Renal cortical epithelial cell (primary cell): ENCODE measurements at places on chromosomes 1 and 21. TPM values are rescaled to one million over a fixed set of nuclear protein-coding genes. Genes with fewer than 3 reads are reported as not detected.
A peak's percentile ranks its signal among the peaks of the same experiment; 100 is the strongest.

The ANKRD35 gene
- 0.10 TPM in 1 of 2 replicates, not detected in the other for total RNA-seq

The C1orf53 gene
- total RNA-seq, result 3.6 and 6.2 TPM in 2 replicates

The ECM1 gene
- total RNA-seq, result 0.35 and 0.60 TPM in 2 replicates

The HLX gene
- 0.35 and 2.0 TPM in 2 replicates for total RNA-seq

The SFN gene
- total RNA-seq, result 21.6 and 97.9 TPM in 2 replicates

DNA sequence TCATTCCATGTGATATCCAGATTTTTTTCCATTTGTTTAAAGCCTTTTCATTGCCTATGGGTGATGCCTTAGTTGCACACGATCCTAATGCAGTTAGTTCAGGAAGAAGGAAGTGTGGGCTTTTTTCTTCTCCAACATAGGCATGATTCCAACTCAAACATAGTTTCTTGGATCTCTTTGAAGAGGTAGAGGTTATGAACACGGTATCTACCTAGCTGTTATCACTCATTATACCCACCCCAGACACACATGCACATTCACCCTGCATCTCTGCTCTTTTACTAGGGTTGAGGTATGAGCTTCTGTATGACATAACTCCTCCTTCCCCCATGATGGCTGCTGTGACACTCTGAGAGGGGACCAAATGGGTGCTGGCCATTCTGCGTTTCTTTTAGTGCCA lies 122.1 kb upstream of the ZNF648 start:
- no peak for DNase-seq

DNA sequence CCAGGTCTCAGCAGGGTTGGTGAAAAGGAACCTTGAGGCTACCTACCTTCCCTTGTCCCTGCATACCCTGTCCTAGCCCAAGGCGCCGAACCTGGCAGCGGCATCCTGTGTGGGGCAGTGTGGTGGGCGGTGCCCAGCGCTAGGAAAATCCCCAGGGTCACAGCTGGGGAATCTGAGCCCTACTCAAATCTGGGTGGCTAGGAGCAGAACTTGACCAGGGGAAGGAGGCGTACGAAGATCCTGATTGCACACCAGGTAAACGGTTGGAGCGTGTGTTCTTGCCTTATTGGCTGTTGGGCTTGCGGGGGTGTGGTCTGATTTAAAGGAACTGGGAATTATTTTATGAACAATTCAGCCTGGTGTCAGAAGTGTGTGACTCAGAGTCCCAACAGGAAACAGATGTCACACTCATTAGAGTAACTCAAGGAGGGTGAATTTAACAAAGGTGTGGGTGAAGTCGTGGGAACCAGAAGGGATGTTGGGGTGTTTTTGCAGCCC lies 118.6 kb downstream of the LRIG2 start:
- DNase-seq, result peak; percentile 55

DNA sequence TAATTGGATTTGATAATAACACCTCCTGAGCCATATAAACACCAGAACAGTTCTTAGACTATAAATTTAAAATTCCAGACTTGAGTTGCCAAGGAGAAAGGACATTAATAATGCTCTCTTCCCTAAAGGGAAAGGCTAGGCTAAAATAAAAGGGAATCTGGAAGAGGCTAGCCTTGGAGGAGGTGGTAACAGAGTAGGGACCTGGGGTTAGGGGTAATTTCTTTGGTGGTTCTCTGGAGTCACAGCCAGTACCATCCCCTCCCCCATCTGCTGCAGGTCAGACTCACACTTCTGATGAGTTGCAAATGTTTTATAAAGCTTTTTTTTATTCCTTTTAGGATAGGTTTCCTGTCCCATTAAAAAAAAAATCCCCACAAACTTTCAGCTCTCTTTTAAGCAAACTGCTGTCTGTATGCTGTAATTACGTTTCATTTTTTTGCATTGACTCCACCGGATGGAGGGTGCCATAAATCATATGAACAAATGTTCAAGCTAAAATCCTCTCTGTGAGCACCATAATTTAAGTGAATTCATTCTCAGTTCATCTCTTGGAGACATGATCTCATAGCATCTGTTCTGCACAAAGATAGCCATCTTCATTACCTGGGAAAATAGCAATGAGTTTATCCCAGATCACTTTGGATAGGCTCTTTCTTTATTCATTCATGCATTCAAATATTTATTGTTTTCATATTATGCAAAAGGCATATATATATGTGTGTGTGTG lies 379.6 kb downstream of the TTLL7 start:
- DNase-seq, result no peak

DNA sequence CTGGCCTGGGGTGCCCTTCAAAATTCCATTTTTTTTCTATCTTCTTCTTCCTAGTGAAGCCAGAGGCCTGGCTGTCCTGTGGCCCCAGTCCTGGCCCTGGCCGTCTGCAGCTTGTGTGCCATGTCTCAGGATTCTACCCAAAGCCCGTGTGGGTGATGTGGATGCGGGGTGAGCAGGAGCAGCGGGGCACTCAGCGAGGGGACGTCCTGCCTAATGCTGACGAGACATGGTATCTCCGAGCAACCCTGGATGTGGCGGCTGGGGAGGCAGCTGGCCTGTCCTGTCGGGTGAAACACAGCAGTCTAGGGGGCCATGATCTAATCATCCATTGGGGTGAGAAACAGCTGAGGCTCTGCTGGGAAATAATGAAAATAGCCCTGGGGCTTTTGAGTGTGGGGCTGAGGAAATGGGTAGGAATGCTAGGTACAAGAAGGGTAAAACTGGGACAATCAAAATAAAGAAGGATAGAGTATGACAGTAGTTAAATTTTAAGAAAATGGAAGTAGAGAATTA lies 2.1 kb downstream of the CD1E start:
- no peak for DNase-seq

DNA sequence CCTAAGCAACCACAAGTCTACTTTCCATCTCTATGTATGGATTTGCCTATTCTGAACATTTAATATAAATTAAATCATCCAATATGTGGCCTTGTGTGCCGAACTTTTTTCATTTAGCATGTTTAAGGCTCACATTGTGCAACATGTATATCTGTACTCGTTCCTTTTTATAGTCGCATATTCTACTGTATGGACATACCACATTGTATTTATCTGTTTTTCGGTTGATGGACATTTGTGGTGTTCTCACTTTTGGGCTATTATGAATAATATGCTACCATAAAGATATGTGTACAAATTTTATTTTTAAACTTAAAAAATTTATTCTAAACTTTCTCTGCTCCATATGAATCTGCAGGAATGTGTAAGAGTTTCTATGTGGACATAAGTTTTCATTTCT lies 13.0 kb downstream of the ZYG11A start:
- DNase-seq, result no peak

DNA sequence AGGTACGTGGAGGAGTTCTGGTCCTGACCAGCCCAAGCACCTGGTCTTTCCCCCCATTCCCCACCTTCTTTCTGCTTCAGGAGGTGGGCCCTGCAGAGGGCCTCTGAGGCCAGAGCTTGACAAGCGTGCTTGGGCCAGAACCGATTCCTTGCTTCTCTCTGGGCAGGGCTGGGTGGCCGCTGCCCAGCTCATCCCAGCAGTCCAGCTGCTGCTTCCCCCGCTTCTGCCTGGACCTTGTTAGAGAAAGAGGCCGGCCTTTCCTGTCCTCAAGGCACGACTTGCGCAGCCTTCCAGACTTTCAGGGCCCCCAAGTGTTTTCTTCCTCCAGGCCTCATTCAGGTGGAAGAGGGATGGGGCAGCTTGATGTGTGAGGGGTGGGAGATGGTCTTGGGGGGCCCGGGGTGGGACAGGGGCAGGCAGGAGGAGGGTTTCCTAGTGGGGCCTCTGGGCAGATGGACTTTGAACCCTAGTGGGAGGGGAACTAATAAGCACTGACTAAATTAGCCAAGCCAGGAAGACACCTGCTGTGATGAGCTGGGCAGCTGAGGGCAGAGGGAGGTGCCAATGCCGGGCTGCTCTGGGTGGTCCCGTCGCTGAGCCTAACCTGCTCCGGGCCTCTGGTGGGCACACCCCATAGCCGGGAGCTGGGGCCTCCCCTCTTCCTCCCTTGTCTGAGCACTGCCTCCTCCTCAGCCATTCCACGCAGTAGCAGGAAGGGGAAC lies 36.5 kb downstream of the ARHGEF10L start:
- no peak for DNase-seq

- DNase-seq, result no peak
Observed at GRCh38 chr1:19307794-19308508, 4.0 kb downstream of the AKR7A2 start.

DNA sequence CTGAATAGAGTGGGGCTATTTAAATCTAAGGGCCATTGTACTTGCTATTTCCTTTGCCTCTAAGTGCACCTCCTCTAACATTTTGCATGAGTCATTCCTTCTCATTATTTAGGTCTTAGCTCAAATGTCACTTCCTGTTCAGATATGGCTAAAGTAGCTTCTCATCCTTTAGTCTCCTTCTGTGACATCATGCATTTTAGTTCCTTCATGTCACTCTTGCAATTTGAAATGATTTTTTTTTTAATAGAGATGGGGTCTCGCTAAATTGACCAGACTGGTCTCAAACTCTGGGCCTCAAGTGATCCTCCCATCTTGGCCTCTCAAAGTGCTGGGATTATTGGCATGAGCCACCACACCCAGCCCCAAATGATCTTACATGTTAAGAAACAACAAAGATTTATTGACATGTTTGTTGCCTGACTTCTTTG lies 6.6 kb downstream of the TBX19 start:
- peak; percentile 45 for DNase-seq

- DNase-seq, result no peak
Observed at GRCh38 chr1:172926070-172926469, 124.7 kb downstream of the TNFSF18 start.

DNA sequence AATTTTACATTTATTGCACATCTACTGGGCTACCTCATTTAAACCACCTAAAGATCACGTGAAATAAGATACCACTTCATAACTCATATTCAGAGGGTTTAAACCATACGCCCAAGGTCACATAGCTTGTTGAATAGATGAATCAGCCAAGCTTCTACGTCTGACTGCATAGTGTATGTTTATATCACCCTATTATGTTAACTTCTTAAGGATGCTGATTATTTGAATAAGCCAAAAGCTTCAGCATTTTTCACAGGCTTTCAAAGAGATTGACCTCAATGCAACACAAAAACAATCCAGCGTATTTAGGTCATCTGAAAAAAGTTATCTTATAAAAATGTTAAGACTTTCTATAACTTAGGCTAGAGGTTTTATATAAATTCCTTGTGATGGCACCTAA lies 373.8 kb downstream of the TGFB2 start:
- DNase-seq, result no peak

- peak; percentile 16 for DNase-seq
Observed at GRCh38 chr1:246355411-246356230, 151.5 kb downstream of the SMYD3 start.

- no peak for DNase-seq
Observed at GRCh38 chr21:46051379-46051770, 46.5 kb upstream of the COL6A2 start.

DNA sequence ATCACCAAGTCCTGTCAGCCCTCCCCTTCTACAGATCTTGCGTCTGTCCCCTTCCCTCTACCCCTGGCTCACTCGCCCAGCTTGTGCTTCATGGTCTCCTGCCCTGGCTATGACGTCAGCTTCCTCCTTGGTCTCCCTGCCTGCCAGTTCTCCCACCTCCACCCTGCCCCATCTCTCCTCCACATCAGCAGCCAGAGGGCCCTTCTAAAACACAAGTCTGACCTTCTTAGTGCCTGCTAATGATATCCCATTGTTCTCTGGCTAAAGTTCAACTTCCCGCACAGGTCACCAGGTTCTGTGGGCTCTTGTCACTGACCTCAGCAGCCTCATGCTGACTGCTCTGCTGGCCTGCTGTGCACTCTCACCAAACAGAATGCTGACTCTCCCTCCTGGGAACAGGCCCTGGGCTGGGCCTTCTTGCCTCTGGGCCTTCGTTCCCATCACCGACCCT lies 24.7 kb upstream of the MYCL start:
- DNase-seq, result peak; percentile 92

DNA sequence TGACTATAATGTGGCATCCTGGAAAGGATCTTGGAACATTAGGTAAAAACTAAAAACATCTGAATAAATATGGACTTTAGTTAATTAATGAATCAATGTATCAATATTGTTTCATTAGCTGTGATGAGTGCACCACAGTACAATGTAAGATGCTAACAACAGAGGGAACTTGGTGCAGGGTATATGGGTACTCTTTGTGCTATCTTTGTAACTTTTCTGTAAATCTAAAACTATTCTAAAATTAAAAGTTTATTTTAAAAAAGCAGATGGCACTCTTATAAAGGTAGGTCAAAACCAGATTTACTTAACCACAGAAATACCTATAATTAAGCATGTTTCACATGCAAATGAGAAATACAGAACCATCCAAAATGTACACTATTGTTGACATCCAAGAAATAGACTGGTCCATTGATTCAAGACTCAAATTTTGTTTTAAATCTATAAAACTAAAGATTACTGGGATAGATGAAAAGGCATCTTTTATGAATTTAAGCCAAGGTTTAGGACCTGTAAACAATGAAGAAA lies 38.4 kb downstream of the ACBD3 start:
- no peak for DNase-seq

DNA sequence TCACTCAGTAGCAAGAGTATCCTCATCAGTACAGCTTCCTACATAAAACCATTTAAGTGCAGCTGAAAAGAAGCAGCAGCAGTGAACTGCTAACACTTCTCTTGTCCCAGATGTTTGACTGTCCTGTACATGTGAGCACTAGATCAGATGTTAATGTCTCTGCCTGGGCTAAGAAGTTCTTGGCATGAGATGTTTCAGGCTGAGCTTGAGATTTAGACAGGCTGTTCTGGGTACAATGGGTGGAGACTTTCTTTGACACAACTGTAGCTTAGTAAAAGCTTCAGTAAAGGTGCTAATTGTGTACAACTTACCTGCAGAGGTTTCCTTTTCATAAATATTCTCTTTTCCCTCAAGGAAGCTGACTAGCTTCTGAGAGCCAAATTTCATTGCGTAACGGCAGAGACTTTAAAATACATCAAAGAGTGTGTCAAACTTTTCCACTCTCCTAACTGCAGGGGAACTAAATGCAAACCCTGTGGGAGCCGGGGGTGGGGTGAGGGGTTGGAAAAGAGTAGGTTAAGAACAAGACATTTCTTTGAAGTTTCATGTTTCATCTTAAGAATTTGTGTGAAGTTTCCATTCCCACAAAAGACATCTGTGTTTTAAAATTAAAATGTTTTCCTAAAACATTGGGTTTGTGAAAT lies 82.1 kb upstream of the CCDC190 start:
- DNase-seq, result no peak

DNA sequence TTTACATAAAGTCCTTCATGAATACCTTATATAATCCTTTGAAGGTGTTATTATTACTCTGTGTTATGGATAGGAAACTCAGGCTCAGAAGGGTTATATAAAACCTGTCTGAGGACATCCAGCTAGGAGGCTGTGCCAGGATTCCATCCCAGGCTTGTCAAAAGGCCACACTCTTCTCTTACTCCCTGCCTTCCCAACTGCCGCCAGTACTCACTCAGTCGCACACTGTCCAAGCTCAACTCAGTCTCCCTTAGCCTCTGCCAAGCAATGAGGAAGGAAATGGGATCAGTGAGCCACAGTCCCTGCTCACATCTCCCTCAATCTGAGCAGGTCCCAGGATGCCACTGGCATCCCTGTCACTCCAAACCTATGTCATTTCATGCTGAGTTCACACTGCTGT lies 94.4 kb downstream of the NAV1 start:
- no peak for DNase-seq

GRCh38 chr1:218480588-218481099 lies 135.5 kb downstream of the TGFB2 start:
- DNase-seq, result peak; percentile 87
